ENCODE measurements at places on chromosomes 12 and 14.

DNA sequence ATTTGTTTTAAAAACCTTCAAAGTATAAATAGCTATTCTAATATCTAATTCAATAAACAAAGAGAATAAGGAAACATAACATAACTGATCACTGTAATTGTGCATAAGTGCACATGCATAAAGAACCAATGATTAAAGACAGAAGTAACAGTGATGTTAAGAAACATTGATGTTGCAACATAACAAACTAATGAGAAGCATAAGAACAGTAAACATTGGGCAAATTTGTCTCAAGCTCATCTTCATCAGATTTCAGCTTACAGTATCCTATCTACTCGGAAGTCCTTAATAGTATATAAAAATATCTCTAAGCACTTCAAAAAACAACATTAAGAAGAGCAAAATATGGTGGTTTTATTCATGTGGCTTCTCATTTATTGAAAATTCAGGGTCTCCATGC lies 97.6 kb downstream of the GARIN6 start:
- no peak for DNase-seq

DNA sequence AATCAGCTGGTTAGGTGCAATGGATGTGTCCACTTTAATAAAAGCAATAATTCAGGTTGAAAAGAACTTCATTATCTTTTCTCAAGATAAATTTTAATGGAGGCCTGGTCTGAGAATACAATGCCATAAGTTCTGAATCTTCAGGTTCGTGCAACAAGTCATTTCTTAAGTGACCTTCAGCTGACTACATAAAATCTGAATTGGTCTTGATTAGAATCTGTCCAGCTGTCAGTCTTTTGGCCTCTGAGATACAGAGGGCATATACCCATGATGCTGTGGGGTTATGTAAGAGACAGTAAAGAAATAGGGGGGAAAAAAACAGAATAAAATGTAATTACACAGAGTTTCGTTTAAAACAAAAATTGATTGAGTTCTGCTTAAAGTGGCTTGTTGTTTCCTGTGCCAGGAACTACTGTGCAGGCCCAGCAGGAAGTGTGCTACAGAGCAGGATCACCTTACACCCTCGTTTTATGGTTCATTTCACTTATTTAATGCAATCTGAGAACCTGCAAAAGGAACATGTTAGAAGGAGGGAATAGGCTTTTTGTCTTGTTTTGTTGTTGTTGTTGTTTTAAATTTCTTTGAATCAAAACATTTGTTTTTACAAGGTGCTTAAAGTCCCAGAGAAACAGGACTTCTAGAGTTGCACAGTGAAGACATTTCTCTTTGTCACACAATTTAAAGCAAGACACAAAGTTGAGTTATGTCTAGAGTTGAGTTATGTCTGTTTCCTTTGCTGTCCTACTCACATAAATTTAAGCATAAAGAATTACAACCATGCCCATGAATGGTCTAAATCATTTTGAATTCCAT lies 64.2 kb downstream of the LGR5 start:
- DNase-seq: peak; percentile 2

- DNase-seq: no peak
These were observed 12.4 kb downstream of the BEST3 start for GRCh38 chr12:69686731-69687130.

GRCh38 chr12:120241561-120242274 lies 23.8 kb downstream of the PXN start:
- DNase-seq: no peak

GRCh38 chr14:47442211-47442610 lies 233.2 kb downstream of the MDGA2 start:
- DNase-seq: no peak

DNA sequence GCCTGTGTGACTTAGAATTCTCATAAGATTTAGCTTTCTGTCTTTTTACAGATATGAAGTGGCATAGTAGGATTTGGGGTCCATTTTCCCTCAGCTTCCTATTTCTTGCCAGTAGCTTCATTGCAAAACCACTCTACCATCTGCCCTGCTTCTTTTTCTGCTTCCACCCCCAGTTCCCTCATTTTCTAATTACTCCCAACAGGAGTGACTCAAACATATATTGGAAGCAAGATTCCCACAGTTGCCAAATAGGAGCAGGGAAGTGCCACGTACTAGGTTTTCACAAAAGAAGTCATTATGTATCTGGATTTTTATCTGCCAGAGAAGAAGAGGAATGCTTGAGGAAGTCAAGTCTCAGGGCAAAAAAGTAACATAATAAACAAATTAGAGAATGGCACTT lies 64.1 kb downstream of the ANO4 start:
- no peak for DNase-seq

DNA sequence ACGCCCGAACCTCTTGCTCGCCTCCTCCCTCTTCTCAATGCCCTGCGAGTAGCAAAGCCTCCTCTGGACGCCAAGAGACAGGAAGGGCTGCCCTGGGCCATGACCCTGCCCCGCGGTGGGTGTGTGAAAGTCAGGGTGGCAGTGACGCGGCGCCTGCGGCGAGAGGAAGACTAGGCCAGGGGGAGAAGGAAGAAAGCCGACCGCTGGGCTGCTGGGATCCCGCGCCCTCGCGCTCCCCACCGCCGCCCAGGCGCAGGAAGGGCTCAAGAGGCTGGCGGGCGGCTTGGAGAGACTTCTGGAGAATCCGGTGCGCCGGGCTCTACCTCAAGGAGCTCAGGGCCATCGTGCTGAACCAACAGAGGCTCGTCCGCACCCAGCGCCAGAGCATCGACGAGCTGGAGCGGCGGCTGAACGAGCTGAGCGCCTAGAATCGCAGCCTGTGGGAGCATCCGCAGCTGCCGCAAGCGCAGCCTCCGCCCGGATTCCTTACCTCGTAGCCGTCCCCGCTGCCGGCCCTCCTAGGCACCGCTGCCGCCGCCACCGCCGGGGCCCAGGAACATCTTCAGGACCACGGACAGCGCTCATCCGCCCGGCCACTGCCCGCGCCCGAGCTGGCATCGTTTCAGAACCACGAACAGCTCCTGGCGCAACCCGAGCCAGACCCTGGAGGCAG lies 105.0 kb upstream of the PRB2 start:
- DNase-seq: peak; percentile 36

DNA sequence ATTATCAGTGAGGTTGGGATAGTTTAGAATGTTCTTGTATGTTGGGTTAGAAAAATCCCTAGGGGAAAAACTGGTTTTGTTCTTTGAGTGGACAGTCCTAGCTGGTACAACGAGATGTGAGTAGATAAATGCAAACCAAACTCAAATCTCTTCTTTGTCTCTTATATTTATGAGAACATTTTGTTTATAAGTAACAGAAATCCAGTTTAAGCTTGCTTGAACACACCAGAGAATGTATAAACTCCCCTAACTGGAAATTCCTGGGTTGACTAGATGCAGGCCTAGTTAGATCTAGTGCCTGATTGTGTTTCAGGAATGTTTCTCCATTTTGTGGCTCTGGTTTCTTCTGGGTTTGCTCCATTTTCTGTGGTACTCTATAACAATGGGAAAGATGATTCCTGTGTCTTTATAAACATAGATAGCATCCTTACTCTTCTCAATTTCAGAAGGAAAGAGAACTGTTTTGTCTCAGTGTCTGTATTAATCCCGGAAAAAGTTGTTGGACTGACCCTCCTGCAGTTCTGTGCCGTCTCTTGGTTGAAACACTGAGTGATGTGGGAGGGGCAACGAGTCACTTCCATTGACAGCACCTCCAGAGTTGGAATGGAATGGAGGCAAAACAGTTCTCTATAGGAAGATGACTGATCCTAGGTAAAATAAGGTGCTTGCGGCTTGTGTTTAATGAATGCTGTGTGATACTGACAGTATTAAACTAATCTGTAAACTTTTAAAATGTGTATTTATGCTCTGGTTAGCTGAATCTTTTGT lies 244.8 kb downstream of the TMTC2 start:
- DNase-seq: no peak

- DNase-seq: no peak
These were observed 3.1 kb upstream of the TPH2 start for GRCh38 chr12:71935594-71935993.

DNA sequence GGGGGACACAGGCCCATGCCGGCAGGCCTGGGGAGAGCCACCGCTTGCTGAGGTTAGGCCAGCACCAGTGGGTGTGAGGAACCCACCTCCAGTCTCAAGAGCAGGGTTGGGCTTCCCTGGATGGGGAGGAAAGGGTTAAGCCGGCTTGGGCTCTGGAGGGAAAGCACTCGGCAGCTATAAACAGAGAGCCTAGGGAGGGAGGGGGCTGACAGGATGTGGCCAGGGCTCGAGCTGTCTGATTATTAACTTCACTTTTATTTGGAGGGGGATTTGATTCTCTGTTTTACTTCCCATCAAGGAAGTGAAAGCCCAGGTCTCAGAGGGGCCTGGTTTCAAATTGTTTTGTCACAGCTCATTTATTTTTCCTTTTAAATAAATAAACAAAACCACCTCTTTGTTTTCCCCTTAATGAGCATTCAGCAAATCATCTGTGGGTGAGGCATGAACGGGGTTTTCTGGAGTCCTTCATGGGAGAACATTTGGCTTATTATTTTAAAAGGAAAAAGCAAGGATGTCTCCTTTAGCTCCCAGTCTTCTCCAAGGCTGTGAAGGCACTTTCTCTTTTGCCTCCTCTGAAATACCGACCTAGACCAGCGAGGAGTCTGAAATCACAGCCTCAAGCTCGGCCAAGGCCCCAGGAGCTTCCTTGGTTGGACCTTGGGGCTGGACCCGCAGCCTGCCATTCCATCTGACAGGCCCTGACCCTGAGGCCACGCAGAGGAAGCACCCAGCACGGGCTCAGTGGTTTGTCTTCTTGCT lies 21.9 kb upstream of the ZFP36L1 start:
- DNase-seq: peak; percentile 87

DNA sequence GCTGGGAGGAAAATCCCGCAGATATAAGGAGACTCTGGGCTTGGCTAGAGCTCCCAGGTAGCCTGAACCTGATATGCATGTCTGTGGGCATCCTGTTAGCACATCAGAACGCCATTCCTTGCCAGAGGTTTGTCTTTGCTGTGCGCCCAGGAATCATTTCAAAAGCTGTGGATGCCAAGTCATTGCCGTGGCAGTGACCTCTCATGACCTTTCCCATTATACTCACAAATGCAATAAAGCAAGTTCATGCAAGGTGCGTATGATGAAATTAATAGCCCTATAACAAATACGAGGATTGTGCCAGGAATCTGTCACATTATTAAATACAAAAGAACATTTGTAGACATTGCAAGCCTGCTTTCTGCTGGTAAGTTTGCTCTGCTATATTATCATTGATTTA lies 229.1 kb upstream of the PELI2 start:
- DNase-seq: peak; percentile 90
